Skin of body (tissue), 3 donors: ENCODE measurements at places on chromosomes 7 and 10.
A peak's percentile ranks its signal among the peaks of the same experiment; 100 is the strongest.

- peak; percentile 70 for DNase-seq
These were observed at the start of gene CTBP2 for GRCh38 chr10:125159932-125160855. CTBP2 (minus strand) TSS chr10:125160563.

DNA sequence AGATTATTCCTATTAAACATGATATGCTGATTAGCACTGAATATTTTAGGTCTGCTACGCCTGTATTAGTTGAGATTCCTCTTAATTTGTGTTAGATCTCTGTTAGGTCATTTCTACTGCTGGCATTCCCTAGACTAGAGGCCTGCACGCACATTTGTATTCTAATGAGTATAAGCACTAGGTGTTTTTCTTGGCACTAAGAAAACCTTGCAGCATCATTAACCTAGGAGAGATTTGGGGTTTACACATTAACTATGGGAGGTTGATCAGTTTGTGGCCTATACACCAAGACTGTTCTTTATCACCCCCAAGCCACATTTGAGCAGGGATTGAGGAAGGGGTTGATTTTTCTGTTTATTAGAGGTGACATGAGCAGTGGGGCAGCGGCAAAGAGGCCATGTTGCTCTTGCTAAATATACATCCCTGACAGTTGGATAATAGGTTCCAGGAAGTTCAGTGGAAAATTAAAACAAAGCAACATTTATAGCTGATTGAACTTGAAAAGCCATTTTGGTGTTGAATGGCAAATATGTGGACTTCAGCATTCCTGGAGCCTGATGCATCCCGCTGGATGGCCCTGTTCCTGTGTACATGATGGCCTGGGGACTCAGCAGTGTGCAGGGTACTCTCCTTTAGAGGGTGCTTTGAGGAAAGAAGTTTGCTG, 65.2 kb downstream of the GBF1 start:
- DNase-seq, result no peak

GRCh38 chr7:85030893-85031292, 156.0 kb downstream of the SEMA3D start:
- DNase-seq, result peak; percentile 69

DNA sequence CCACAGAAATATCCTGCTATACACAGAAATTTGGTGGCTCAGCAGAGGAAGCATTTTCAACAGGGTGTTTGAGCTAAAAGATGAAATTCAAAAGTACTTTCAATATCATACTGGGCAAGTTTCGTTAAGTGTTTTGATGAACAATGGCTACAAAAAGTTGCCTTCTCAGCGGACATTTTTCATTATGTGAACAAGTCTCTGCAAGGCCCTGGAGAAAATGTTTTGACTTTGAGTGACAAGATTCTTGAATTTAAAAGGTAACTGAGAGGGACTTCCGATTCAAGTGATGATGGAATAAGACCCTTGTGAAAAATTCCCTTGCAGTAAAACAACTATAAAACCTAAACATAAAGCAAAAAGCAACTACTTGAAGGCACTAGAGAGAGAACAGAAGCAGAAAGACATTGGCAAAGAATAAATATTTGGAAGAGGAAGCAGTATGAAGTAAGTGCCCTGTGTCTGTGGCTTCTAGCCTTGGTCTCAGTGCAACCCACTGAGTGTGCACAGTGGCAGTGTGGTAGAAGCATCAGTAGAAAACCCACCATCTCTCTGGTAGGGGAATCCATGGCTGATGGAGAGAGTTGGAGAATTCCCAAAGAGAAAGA, 62.5 kb upstream of the NAMPT start:
- no peak for DNase-seq

- peak; percentile 87 for DNase-seq
These were observed 69.0 kb upstream of the VOPP1 start for GRCh38 chr7:55641273-55641691.
